SK-MEL-5 (cell line): ENCODE measurements at places on chromosomes 7 and 10.

DNA sequence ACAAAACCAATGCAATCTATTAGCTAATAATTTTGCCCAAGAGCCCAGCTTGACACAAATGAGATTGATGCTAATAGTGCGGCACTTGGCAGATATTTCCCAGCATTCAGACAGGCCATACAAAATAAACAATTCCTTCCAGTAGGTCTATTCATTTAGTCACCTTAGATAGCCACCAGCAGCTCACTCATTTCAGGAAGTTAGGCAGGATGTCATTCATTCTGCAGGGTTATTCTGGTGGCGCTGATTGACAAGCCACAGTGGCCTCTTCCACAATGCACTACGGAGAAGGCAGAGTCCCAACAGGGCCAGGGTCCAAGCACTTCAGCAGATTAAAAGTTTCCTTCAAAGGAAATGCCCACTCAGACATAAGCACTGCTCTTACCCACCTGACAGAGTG is 55.8 kb downstream of the PIK3AP1 start:
- no peak for DNase-seq

DNA sequence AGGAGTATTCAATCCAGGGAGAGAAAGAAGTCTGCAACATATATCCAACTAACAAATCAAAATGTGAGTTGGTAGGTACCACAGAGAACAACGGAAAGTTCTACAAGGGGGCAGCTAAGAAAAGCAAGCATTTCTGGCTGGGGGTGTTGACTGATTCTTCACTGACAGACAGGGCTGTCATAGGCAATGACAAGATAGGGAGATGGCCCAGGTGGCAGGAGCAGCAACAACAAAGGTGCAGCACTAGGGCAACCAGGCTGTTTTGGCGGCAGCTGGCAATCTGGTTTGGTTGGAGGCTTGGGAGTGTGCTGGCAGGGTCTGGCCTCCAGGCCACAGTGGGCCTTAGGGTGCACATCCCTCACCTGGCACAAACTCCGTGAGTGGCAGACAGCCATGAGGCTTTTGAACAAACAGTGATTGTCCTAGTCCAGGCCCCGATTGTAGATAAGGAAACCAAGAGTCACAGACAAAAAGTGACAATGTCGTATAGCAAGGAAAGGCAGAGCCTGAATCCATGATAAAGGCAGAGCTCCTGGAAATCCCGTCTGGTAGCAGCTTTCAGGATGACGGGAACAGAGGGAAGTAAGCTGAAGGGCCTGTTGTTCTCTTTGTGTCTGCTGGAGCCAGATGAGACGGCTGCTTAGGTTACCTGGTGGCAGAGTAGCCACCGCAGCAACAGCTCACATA is 28.4 kb downstream of the DPCD start:
- DNase-seq = no peak

GRCh38 chr7:33674804-33675411 is 230.4 kb upstream of the BMPER start:
- DNase-seq = peak; percentile 28

- DNase-seq = no peak
These were observed 8.9 kb downstream of the ST8SIA6 start for GRCh38 chr10:17445400-17445998.

- DNase-seq = no peak
These were observed 490.5 kb downstream of the TCERG1L start for GRCh38 chr10:130820880-130821482.

DNA sequence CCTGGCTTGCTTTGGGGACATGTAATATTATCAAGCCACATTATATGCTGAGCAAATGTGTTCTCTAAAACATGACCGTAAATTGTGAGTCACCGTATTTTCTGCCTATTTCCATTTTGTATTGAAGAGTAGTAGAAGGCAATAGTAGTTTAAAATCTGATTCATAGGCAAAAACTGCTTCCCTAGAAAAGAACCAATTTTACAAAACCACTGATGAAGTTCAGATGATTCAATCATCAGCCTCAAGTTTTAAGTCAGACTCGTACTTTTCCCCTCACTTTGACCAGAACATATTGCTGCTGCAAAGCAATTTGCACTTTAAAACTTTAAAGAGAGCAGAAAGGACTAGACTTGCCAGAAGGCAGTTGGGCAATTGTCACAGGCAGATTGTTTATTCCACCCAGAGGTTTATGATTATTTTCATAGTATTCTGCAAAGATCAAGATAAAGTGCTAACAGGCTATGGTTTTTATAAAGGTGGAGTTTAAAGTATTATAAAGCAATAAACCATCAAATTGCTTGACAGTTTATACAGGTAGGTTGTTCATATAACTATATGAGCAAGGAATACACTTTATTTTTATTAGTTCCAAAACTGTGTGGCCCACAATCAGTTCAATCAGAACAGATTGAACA is 168.2 kb downstream of the ETV1 start:
- no peak for DNase-seq

GRCh38 chr10:5959581-5960069 is 17.7 kb downstream of the IL15RA start:
- DNase-seq = no peak

GRCh38 chr7:93212881-93213280 is 13.4 kb downstream of the HEPACAM2 start:
- DNase-seq = no peak

DNA sequence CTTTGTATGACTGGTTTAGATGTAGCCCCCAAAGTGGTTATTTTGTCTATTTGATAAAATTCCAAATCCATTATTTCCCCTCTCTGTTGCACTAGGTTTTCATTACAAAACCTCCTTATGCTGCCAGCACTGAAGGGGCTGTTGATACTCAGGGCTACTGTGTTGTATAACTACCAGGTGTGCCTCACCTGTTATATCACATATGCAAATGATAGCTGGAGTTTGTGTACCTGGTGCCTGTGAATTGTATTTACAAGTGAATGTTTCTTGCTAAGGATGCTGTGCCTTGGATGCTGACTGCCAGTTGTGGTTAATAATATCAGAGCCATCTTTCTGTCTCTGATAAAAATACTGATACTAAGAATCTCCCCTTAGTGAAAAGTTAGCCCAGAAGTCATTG is 84.8 kb upstream of the CCDC6 start:
- DNase-seq = no peak

DNA sequence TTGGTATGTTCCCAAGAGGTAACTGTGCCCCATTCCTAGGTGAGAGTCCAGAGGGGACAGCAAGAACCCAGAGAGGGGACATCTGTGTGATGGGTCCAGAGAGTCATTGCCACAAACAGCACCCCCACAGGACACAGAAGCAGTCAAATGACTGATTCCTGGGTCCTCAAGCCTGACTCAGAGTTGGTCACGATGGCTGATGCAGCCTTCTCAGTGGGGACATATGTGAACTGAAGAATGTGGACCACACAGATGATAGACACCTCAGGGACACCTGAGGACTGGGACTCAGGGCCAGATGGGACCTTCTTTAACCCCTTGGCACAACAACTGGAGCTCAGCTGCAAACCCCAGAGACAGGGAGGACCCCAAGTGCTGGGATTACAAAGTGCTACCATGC is 96.5 kb downstream of the STRA8 start:
- DNase-seq = no peak

GRCh38 chr7:15557686-15558085 is 4.1 kb downstream of the AGMO start:
- DNase-seq = no peak

DNA sequence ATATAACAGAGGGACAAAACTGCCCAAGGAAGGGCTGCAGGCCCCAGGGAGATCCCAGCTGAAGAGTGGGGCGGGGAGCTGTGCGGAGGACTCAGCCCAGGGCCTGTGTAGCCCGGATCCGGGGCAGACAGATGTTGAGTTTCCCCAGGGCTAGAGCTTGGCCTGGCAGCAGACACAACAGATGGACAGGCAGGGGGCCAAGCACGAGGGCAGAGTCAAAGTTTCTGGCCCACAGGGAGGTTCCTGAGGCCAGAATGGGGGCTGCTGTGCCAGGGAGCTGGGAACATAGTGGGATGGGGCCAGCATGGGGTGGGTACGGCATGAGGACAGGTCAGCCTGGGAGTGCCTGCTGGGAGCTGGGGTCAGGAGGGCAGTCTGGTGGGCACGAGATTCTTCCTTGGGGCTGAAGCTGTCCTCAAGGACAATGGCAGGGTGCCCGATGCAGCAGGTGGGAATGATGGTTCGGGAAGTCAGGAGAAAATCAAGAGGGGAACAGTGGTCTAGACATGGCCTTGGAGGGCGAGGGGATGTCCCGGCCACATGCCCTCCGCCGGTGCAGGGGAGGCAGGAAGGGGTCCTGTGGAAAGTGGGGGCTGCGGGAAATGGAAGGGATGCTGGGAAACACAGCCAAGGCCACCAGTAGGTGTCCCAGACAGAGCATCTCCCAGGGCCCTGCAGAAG is 519.1 kb upstream of the FOXK1 start:
- DNase-seq = no peak

- DNase-seq = no peak
These were observed 424 bp downstream of the EGFR start for GRCh38 chr7:55019191-55019690.

DNA sequence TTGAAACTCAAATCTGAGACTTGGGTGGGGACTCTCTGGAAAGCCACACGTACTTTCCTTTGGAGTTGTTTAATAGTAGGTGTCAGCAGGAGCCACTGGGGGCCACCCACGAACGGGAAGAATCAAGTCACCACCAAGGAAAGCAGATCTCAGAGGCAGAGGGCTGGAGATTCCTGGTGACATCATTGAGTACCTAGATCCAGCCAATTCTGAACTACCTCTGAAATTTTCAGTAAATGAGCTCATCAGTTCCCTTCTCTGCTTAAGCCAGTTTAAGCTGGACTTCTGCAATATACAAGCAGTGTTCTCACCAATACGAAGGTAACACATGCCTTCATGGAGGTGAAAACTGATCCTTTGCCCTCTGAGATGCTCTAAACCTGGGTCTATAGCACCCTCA is 99.3 kb upstream of the SORCS3 start:
- DNase-seq = no peak

DNA sequence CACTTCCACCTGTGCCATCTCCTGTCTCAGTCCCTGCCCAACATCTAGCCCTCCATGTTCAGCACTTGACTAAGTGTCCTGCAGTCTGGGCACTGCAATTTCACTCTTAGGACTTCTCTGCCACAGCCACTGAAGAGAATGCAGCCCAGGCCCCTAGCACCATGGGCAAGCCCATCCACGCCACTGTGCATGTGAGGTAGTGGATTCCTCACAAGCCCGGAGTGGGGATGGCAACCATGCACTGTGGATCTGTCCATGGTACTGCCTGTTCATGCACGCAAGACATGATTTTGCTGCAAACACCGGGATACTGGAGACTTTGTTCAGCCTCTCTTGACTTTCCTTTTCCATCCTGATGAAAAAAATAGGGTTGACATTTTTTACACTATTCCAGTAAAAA is 12.3 kb downstream of the DDC start:
- peak; percentile 24 for DNase-seq

- no peak for DNase-seq
These were observed 213.0 kb upstream of the MAGI2 start for GRCh38 chr7:79666472-79666871.

DNA sequence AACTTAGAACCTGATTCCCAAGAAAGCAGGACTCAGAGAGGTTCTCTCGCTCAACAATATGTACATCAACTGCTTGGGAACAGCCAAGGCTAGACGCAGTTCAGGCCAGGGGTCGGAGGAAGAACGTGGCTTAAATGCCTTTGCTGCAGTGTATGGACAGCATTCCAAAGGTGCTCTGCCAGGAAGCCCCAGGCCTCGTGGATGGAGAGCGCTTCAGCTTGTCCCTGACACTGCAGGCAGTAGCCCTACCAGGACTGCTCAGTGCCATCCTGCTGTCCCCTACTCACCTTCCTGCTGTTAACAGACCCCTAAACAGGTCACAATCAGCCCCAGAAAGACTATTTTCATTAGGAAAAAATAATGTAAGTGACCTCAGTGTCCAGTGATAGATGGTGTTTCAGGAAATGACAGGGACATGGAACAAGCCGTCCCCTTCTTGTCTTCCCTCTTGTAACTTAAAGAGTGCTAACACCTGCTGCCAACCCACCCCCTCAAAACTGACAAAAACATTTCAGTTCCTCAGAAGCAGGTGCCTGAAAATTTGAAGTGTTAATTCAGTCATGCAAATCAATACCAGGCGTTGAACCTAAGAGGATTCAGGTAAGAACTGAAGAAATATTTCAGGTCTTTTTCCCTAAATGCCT is 16.5 kb downstream of the CREB3L2 start:
- DNase-seq = no peak

DNA sequence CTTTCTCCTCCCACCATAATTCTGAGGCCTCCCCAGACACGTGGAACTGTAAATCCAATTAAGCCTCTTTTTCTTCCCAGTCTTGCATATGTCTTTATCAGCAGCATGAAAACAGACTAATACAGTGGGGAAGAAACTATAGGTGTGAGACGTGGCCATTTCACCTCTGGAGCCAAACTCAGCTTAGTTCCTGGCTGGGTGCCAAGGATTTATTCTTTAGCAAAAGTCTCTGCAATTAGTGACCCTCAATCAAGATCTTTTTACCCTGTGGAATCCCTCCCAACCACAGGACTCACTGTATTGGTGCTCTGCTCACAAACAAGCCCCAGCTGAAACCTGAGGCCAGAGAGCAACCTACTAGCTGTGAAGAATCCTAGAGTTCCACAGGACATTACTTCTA is 28.1 kb upstream of the SFTPD start:
- DNase-seq = no peak

GRCh38 chr7:103134836-103135554 is 13.9 kb downstream of the NAPEPLD start:
- DNase-seq = peak; percentile 95

DNA sequence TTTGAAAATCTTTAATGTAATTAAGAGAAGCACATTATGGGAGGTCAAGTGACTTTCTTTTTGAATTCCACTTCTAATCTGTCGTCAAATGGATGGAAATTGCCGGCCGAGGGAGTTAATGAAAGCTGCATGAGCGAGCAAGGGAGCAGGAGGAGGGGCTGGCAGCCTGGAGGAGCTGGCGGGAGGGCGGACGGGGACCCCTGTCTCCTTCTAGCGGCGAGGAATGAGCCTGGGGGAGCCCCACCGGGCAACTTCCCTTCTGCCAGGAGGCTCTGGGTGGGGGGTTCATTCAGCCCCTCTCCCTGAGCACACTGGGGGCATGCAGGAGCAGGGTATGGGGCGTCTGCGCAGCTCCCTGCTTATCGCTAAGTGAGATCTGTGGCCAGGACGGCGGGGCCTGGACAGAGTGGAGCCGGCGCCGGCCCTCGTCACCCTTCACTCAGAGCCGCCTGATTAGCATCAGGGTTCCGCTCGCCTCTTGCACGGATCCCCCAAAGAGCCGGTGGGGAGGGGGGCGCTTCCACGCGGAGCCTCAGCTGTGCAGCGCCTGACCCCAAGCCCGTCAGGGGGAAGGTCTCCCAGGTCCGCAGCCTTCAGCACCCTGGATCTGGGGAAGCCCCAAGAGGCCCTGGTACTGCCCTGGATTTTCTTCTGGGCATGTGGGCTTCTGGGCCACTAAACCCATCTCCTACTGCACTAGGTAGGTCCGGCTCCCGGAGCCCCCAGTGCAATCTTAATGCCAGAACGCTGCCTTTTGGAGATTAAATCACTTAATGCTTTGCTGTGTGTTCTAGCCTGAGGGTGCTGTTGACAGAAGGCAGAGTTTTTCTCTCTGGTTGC is 680.8 kb downstream of the LRMDA start:
- DNase-seq = no peak

DNA sequence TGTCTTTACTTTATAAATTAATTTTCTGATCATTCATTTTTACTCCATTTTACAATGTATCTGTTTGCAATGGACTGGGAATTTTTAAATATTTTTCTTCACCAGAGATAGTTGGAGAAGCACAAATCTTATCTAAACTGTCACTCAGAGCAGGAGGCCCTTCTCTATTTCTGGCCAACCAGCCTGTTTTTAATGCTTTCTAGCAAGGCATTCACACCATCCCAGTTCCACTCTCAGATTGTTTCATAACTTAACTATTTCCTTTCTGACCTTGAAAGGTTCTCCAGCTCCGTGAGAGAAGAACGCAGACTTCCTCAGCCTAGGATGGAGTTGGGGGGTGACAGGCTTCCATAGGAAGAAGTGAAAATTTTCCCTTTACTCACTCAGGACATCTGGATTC is 155.8 kb downstream of the SKIDA1 start:
- no peak for DNase-seq
